Right cardiac atrium (tissue), 5 donors: ENCODE measurements at places on chromosomes 3 and 15. TPM values are rescaled to one million over a fixed set of nuclear protein-coding genes. Genes with fewer than 3 reads are reported as not detected.

Gene SH3GL3
- 4.1 TPM for total RNA-seq

DNA sequence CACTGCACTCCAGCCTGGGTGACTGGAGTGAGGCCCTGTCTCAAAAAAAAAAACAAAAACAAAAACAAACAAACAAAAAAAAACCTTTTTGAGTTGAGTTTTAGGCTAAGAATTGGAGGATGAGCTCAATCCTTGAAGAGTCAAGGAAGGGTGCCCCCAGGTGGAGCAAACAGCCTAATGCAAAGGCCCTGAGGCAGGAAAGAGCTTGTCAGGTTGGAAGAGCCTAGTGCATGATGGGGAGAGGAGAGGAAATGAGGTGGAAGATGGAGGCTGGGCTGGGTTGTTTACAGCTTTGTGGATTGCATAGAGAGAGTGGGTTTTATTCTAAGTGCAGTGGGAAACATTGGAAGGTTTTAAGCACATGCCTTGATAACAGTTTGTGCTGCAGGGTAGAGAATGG, 2.1 kb upstream of the SNX22 start:
- DNase-seq, result no peak

DNA sequence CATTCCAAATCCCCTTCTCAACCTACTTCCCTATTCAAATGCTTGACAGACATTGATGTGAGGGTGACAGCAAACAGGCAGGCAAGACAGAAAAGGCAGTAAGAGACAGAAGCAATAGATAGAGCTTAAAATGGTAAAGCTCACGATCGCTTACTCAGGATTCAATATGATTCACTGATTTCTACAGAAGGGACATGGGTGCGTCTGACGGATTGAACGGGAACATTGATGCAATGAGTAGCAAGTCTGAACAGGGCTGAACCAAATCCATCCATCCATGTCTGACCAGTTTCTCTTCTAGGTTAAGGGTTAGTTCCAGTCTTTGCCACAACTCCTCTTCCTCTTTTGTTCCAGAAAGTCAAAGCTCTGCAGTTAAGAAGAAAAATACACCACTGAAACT, 35.1 kb downstream of the P2RY1 start:
- DNase-seq, result no peak

- no peak for DNase-seq
Measured at GRCh38 chr15:24075420-24076089, 388.4 kb upstream of the NDN start.
